ENCODE measurements at places on chromosomes 12 and 14.
A peak's percentile ranks its signal among the peaks of the same experiment; 100 is the strongest.

DNA sequence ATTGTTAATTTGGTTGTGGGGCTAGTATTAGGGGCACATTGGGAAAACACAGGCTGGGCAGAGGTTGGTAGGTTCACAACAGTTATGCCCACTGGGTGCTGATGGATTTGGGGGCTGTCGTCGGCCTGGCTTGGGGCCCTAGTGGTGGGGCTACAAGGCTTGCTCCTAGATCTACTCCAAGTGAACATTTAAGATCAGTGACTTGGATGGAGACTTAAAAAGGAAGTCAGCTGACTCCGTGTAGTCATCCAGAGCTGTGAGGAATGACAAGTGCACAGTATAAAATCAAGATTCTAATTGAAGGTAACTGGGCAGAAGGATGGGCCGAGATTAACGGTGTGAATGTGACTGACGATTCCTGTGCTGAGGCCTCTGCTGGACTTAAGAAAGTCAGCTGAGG is 12.8 kb upstream of the NR4A1 start:
- no peak for DNase-seq

DNA sequence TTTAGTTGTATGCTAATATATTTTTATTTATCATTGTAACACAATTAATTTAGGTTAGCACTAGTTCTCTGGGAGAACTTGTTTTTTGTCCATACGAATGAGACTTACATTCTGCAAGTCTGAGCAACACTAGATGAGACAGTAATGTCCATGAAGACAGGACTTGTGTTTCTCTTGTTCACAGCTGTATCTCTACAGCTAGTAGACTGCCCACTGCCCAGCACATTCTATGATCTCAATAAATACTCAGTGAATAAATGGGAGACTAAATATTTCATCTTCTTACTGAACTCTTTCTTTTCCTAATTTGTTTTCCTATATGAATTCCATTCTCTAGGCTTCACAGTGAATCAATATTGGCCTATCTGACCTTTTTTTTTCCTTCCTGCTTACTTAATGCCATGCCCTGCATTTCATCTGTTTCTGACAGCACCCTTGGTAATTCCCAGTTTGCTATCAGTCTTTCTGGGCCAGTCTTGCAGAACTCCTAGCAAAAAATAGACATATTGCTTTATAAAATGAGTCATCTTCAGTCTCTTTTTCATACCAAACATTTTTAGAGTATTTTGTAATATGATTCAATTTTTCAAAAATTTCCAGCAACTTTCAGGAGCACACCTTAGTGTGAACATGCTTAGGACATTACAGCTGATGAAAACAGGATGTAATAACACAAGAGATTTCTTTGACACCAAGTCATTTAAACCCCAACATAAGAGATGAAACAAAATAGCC is 185.5 kb upstream of the ATP2B1 start:
- no peak for DNase-seq

DNA sequence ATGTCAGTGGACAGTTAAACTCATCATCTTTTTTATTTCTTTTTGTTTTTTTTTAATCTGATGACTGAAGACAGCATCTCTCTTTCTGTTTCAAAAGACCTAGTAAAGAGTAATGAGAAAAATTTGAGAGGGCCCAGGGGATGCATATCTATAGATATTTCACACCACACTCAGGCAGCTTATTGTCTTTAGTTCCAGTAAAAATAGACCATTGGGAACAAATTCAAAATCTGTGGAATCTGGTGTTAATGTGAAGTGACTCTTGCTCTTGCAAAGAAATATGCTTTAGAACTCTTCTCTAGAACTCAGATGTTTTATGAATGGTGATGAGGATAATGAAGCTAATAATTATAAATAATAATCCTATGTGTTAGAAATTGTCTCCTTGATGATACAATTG is 214.5 kb upstream of the ATP2B1 start:
- no peak for DNase-seq

DNA sequence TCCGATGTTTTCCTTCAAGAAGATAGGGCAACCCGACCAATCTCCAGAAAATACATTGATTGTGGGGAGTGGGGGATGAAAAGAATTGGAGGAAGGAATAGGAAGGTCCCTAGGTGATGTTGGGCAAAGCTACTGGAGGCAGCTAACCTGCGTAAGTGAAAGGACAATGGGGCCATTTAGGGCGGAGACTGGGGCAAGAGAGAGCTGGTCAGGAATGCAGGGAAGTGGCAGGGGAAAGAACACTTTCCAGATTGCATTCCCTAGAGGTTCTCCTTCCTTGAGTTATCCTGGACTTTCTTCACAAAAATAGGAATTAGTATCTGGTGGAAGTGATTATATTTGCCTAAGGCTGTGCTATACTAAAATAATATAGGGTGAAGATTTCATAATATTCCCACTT is 151.8 kb upstream of the HMGA2 start:
- no peak for DNase-seq

DNA sequence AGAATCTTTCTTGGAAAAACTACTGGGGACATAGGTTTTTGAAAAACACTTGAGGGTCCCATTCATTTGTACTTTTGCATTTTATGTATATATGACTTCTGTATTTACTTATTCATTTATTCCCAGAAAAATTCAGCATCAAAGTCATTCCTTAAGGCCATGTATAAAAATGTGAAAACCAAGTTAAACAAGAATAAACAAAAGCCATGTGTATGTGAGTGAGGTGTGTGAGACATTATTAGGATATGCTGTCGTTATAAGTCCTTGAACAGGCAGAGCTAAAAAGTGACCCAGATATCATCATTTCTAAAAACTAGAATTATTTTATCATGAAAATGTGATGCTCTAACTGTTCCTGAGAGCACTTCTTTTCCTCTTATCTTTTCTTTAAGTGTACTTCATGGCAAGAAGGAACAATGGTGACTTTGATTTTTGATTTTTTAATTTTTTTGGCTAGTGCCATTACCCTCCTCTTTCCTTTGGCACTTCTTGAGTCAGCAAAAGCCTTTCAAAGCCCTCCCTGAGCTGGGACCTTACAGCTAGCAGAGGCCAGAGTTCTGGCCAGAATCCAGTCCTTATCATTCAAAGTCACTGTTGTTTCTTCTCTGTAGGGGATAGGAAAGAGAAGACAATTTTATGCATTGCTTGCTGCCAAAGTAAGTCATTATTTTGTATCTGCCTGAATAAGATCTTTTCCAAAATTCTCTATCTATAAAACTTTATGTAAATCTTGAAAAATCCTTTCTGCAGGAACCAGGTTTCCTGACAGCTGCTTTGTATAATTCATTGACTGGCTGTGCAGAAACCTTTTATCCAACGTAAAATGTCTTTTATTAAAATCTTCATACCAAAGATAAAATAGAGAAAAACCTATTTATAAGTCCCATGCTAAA is 419.7 kb upstream of the PRICKLE1 start:
- DNase-seq = no peak

DNA sequence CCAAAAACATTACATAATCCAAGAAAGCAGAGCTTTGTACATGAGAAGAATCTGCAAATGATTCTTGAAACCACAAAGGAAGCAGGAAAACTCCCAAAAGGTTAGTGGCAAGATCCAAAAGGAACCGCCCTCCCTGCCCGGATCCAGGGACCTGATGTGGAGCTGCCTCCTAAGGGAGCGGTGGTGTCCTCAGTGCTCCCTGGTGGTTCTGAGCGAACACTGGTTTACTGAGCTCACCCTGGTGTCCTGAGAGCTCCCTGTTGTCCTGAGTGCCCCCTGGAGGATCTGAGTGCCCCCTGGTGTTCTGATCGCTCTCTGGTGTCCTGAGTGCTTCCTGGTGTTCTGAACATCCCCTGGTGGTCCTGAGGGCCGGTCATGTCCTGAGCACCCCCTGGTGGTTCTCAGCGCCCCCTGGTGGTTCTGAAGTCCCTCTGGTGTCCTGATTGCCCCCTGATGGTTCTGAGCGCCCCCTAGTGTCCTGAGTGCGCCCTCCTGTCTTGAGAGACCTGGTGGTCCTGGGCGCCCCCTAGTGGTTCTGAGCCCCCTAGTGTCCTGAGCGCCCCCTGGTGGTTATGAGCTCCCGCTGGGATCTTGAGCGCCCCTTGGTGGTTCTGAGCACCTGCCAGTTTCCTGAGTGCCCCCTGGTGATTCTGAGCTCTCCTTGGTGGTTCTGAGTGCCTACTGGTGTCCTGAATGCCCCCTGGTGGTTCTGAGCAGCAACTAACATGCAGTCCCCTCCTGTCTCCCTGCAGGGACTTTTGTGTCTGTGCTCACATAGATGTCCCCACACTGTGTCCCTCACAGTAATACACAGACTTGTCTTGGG is 891.1 kb downstream of the TMEM121 start:
- peak; percentile 22 for DNase-seq

DNA sequence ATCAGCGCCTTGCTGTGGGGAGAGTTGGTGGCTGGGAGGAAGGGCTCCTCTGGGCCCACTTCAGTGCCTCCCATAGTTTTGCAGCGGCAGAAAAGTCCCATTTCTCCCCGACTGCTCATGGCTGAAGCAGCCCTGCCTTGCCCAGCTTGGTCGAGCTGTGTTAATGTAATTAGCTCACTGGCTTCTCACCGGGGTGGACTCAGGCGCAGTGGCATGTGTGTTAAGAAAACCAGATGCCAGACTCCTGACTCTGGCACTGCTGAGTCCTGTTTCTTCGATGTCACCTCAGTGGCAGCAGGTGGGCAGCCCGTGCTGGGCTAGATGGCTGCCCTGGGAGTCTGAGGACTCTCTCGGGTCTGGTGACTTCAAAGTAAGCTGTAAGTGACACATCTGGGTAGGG is 47.4 kb downstream of the CHST11 start:
- no peak for DNase-seq

- DNase-seq = no peak
Measured at GRCh38 chr12:34291426-34291901, 269.2 kb downstream of the ALG10 start.

GRCh38 chr14:30864934-30865333 is 9.4 kb upstream of the COCH start:
- no peak for DNase-seq

- DNase-seq = no peak
Measured at GRCh38 chr12:75909714-75910656, 121.6 kb downstream of the PHLDA1 start.

DNA sequence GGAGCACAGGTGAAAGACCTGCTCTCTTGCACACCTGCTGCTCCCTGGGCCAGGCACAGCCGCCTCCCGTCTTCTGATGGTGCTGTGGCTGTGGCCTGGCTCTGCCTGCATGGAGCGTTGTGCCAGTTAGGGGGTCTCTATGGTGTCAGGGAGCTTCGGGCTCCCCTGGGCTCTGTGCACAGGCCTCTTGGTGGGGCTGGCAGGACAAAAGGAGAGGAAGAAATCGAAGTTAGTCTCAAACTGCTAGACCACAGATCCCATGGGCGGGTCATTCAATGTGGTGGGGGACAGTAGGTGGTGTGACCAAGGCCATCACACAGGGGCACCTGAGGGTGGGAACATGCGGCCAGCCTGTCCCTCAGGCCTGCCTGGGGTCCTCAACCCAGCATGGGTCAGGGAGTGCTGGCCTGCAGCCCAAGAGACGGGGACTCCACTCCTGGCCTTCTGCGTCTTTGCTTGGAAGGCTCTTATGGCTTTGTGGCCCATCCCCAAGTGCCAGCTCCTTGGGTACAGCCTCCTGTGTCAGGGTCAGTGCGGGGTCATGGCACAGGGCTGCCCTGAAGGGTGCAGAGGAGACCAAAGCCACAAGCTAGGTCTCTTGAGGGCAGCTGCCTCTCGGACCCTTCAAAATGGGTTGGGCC is 84.1 kb downstream of the KIF26A start:
- no peak for DNase-seq

GRCh38 chr12:119565404-119565803 is 28.2 kb upstream of the TMEM233 start:
- no peak for DNase-seq

- DNase-seq = peak; percentile 94
Measured at GRCh38 chr12:121132601-121133481, at the start of gene P2RX7. TSS of gene P2RX7 (plus strand) at chr12:121132876. CDS start at chr12:121132971, 95 bp downstream.

GRCh38 chr12:7387289-7387688 is 56.7 kb downstream of the CD163L1 start:
- no peak for DNase-seq

DNA sequence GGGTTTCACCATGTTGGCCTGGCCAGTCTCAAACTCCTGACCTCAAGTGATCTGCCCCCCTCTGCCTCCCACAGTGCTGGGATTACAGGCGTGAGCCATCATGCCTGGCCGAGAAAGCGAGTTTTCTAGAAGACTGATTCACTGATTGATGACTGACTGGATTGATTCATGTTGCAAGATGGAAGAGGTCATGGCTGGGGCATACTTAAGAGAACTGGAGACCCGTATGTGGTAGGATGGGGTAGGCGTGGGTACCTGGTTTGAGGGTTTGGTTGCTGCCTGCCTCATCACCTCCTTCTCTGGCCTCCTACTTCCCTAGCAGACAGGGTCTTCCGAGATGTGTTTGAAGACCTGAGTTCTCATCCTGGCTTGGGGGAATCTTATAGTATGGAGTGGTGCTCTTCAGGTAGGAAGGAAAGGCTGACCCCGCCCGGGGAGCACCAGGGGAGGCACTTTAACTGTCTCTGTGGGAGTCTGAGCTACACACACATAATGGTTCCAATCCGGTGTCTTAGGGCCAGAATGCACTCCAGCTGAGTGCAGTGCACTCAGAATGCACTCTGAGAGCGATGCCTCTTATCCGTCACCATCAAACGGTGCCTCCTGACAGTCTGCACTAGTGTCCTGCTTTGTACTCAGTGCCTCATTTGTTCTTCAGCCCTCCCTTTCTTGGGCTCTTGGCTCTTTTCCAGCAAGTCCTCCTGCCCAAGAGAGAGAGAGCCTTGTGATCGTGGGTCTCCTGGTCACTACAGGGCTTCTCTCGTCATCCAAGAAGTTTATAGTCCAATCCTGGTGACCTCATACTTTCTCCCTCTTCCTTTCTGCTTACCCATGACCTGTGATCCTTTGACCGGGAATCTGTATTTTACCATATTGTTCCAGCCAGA is 19.7 kb downstream of the PLEKHG3 start:
- DNase-seq = no peak

DNA sequence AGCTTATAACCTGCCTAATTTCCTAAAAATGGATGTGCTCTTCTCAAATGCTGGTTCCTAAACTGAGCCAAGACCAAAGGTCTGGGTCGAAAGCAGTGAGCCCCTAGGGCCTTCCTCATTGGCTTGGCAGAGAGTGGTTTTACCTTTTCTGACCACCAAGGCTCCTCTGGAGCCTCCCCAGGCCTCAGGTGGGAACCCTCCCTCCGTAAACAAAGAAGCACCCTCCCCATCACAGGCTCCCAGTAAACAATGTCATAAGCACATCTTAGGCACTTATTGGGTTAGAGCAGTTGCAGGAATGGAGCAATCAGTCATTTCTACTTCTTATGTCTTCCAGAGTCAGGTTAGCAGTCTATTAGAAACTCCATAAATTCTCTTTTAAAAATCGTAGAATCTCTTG is 6.0 kb downstream of the CHPT1 start:
- no peak for DNase-seq

- DNase-seq = no peak
Measured at GRCh38 chr12:101173197-101173749, 36.8 kb downstream of the SLC5A8 start.

Data from ACHN (cell line).